Hepatocyte (in vitro differentiated cells): ENCODE measurements at places on chromosomes 11 and 22. TPM values are rescaled to one million over a fixed set of nuclear protein-coding genes. Genes with fewer than 3 reads are reported as not detected.

DNA sequence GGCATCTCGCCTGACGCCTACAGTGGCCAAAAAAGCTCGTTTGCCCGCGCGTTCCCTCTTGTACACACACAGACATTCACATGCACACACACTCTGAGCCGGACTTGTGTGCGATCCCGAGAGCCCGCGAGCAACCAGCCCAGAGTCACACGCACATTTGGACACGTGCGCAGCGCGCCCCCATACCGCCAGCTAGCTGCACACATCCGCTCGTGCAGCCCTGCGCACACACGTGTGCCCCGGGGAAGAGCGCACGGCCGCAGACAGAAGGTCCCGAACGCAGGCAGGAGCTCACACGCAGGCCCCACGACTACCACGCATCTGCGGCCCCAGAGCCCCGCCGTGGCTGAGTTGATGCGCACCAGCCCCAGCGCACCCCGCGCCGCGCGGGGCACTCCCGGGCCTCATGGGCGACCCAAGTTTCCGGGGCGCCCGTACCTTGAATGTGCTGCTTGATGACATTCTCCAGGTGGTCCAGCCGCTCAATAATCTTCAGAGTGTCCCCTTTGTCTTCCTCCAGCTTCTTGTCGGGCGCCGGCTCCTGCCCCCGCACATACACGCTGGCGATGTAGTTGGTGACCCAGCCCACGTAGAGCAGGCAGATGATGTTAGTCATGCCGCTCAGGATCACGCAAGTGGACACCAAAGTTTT is 758 bp downstream of the GALNT18 start:
- peak; percentile 61 for DNase-seq

GRCh38 chr11:17633987-17634775 is 85.2 kb upstream of the MYOD1 start:
- DNase-seq: no peak

DNA sequence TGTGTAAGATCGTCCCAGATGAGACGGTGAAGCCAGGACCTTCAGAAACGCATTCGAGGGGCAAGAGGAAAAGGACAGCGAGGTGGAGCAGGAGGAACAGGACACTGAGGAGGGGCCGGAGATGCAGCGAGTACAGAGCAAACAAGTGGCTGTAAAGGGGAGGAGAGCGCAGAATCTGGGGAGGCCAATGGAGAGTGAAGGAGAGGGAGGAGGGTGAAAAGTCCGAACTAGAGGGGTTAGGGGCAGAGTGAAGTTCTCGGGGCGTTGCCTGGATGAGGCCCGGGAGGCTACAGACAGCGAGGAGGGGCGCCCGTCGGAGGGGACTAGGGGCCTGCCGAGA is 8.8 kb upstream of the PPIL2 start:
- no peak for DNase-seq

DNA sequence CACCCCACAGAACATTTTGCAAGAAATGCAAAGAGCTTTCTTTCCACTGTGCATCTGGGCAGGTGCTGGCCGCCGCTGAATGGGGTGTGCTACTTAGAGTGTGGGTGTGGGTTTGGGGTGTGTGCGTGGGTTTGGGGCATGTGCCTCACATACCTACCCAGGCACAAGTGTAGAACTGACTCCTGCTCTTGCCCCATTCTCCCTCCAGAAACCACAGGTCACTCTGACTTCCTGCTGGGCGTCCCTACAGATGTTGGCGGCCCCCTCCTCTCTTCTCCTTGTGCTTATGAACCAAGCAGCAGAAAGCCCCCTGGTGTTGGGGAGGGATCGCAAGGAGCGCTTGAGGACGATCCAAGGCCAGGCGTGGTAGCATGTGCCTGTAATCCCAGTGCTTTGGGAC is 63.9 kb downstream of the GRIK4 start:
- no peak for DNase-seq

DNA sequence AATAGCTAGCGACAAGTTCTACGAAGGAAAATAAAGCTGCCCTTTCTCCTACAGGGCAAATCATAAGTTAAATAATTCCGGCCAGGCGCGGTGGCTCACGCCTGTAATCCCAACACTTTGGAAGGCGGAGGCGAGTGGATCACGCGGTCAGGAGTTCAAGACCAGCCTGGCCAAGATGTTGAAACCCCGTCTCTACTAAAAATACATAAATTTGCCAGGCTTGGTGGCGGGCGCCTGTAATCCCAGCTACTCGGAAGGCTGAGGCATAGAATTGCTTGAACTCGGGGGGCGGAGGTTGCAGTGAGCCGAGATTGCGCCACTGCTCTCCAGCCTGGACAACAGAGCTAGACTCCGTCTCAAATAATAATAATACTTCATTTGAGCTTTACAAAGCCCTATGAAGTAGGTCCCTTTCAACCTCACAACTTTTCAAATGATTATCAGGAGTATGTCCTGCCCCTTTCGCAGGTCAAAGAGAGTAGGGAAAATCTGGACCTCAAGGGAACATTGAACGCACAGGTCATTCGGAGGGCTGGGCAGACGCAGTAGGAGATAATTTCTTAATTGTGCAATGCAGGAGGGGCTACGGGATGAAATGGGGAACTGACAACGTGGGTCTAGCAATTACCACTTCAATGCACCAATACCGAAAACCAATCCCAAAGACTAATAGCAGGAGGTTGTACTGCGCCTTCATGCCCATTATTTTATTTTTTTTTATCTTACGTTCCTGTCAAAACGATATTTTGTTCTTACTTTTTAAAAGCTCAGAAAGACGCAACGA is 590 bp downstream of the COMMD9 start:
- DNase-seq: no peak

DNA sequence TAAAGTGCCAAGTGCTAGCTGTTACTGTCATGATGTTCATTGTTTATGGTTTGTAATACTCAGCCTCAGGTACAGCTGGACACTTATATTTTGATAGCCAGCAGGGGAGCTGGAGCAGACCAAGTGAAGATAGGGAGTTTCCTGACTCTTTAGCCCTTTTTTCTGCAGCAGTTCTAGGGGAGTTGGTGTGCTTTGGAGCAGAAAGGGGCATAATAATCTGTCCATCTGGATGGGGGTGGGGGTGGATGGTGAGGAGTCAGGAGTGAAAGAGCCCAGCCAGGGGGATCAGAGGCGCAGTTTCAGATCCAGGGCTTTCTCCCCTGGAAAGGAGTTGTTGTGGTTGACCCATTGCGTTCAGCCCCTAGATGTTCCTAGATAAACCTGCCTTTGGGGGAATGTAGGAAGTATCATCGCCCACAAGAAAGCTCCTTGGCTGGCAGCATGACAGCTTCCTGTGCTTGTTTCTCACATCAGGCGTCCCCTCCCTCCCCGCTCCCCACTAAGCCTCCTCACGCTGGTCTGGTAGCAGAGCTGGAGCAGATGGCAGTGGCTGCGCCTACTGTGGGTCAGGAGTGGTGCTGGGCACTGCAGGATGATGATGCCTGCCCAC is 41.9 kb downstream of the MED15 start:
- DNase-seq: no peak

DNA sequence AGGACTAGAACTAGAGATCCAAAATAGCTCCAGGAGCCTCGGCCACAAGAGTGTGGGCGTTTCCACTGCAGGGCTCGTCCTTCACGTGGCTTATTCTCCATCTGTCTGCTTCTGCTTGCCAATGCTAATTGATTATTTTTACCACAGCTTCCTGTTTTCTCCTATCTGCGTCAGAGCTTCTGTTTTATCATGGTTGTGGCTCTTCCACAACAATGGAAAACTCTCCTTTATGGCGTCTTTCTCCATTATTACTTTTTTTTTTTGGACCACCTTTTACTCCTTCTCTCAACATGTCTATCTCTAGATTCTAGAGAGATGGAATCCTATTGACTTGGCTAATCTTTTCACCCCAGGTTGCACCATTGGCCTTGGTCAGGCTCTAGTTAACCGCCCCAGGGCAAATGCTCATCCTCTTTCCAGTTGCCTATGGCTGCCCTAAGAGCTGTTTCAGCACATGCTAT is 25.9 kb downstream of the CAT start:
- DNase-seq: no peak

DNA sequence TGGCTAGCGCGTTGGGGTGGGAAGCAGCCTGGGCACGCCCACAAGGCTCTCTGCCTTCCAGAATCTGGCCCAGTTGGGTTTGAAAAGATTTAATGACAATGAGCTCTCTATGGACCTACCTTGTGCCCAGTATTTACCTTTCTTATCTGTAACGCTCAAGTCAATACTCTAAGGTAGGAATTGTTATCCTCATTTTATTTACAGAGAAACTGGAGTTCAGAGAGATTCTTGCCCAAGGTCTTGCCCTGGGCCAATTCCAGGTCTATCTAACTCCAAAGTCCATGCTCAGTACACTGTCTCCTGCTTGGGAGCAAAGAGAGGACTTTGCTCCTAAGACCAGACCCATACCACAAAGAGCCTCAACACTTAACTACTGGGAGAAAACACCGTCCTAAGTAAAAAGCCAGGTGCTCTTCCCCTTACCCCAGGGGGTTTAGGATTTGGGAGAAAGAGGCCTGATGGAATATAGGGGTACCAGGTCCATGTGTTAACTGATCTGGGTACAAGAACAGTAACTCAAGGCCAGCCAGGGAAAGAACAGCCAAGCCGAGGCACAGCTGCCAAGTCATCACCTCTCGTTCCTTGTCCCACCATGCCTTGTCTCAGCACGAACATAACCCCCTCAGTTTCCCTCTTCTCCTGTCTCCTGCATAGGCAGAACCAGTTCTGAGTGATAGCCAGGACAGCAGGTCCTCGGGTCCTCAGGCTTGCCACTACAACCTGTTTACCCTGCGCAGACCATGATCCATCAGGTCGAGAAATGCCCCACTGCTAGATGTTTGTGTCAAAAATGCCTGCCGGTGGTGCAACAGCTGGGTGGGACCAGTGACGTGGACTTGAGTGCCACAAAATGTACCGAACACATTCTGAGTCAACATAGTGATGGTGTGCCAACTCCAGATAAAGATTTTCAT is 14.6 kb downstream of the APOA4 start:
- no peak for DNase-seq

DNA sequence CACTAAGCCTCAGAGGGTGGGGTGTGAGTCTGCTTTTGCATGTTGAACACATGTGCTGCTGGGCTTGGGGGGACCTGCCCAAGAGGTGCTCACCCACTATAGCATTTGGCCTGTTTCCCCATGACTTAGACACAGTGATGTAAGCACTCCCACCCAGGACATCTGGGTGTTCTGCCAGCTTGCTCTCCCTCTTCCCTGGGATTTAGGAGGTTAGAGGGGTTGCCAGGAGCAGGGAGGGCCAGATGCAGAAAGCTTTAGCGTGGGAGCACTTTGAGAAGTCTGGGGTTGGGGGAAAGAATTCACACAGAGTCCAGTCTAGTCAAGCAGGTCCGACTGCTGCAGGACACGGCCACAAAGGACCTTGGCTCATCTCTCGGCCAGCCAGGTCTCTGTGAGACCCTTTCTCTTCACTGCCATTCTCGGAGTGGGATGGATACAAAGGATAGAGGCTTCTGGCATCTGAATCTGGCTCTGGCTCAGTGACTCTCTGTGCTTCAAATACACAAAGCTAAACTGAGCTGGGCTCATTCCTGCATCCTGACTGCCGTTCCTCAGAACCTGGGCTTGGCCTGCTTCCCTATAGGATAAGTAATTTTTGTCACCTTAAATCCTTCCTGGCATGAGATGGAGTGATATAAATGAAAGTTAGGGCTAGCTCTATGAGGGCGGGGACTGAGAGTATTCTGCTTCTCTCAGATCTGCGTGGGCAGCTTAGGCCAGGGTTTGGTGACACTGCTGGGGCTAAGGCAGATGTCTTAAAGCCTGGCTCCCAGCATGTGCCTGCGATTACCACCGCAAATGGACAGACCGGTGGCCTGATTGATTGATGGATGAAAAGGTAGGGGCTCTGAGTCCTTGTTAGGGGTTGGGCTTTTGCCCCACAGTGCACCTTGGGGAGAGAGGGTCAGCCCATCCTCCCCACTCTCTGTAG is 14.5 kb downstream of the USP2 start:
- DNase-seq: peak; percentile 6

- no peak for DNase-seq
These were observed 435.6 kb upstream of the LRRC4C start for GRCh38 chr11:41895081-41895480.

DNA sequence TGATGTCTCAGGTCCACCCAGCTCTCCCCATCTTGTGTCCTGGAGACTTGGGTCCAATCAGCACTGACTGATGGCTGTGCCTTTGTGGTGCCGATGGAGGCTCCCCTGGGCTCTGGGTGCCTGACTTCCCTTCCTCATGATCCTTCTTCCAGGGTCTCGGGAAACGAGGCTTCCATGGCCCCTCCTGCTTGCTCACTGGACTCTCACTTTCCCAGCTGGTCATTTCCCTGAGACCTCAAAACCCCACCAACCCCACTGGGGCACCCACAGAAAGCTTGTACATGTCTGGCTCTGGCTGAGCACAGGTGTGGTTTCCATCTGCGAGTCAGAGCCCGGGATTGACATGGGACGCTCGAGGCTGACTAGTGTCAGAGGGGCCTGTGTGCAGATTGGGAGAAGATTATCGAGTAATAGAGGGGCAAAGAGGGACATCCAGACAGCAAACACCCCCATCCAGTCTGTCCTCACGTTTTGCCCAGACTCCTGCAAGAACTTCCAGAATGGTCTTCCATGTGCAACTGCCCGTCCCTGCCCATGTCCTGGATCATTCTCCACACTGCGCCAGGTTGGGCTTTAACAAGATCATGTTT is 15.1 kb downstream of the APOL1 start:
- no peak for DNase-seq

- DNase-seq: no peak
These were observed 13.3 kb upstream of the MICALL1 start for GRCh38 chr22:37892566-37893335.

GRCh38 chr22:43798492-43798891 is 13.6 kb downstream of the EFCAB6 start:
- DNase-seq: no peak

DNA sequence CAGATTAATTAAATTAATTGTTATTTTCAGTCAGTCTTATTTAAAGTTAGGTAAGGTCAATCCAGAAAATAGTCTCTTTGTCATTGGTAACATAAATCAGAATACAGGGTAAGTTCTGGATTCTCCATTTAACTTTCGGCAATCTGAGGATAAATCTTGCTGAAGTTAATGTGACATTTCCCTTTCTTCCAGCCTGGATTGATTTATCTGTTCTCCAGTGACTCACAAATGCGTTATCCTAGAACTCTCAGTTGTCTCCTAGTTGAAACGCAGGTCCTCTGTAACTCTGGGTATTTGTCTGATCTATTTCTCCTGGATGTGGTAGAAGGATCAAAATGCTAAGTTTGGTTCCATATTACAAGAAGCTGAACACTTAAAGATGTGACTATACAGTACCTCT is 21.0 kb downstream of the OR51E1 start:
- no peak for DNase-seq

Gene CNIH2
- polyA plus RNA-seq: 6.2 and 7.3 TPM in 2 replicates

Gene GRM5
- 0.12 TPM in 1 of 2 replicates, not detected in the other for polyA plus RNA-seq
